Right renal pelvis (tissue), 4 donors: ENCODE measurements at places on chromosomes 5 and 9.
A peak's percentile ranks its signal among the peaks of the same experiment; 100 is the strongest.

GRCh38 chr5:170722316-170722715 is 61.2 kb upstream of the GABRP start:
- DNase-seq, result no peak

- DNase-seq, result no peak
Measured at GRCh38 chr5:73952872-73953271, 326.9 kb downstream of the ARHGEF28 start.

GRCh38 chr5:160263326-160263855 is 34.1 kb downstream of the FABP6 start:
- no peak for DNase-seq

GRCh38 chr5:128962211-128962610 is 3.1 kb upstream of the SLC27A6 start:
- DNase-seq, result no peak

GRCh38 chr5:53087621-53088121 is 21.9 kb downstream of the MOCS2 start:
- DNase-seq, result no peak

GRCh38 chr5:5043346-5043745 is 96.8 kb upstream of the ADAMTS16 start:
- DNase-seq, result no peak

GRCh38 chr5:27318701-27319100 is 280.3 kb upstream of the CDH9 start:
- no peak for DNase-seq

GRCh38 chr5:123805300-123805699 is 293.3 kb downstream of the CSNK1G3 start:
- no peak for DNase-seq

GRCh38 chr9:25570802-25571201 is 107.4 kb downstream of the TUSC1 start:
- DNase-seq, result no peak

- no peak for DNase-seq
Measured at GRCh38 chr5:37015795-37016666, 139.5 kb downstream of the NIPBL start.

GRCh38 chr5:154214371-154215106 is 24.0 kb downstream of the GALNT10 start:
- DNase-seq, result no peak

DNA sequence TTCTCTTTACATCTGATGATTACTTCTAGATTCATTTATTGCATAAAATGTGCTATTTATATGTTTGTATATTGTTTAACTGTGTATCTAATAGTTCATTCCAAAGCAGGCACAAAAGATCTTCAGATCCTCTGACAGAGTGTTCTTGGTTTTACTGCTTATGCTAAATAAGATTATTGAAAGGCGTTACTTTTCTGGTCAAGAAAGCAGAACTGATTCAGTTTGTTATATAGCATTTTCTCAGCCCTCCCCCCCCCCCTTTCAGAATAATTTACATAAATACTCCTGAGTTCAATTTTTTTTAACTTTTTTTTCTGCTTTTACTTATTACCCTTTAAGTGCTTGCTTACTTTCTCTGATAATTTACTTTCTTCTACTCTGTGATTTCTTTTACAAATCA is 15.4 kb downstream of the CDC42SE2 start:
- DNase-seq, result no peak

DNA sequence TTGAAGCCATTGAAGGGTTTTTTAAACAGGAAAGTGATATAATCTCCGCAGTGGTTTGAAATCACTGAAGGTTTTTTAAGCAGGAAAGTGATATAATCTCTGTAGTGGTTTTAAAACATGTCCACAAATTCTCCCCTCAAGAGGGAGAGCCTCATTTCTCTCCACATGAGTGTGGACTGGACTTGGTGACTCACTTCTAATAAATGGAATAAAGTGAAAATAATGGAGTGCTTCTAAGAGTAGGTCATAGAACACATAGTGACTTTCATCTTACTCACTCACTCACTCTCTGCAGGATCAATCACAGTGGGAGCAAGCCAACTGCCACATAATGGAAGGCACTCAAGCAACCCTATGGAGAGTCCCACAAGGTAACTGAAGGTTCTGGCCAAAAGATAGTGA is 12.0 kb downstream of the CTNNAL1 start:
- DNase-seq, result no peak

GRCh38 chr9:4805191-4805918 is 12.6 kb downstream of the RCL1 start:
- DNase-seq, result no peak

DNA sequence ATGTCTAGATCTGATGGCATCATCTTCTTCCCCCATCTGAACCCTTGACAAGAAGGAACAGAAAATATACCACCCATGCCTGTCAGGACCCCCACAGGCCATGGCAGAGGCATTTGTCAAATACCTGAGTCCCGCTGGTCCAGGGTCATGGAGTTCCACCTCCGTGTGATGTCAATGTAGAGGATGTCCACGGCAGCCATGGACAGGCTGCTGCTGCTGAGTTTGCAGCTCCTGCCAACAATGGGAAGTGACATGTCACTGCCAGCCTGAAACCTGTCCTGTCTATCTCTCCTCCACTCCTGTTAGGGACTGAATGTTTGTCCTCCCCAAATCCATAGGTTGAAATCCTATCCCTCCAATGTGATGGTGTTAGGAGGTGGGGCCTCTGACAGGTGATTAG is 208.8 kb downstream of the DAB2IP start:
- DNase-seq, result no peak

GRCh38 chr5:147737921-147738320 is 44.6 kb downstream of the JAKMIP2 start:
- DNase-seq, result no peak

- DNase-seq, result no peak
Measured at GRCh38 chr9:93033531-93033930, 25.0 kb upstream of the SUSD3 start.

DNA sequence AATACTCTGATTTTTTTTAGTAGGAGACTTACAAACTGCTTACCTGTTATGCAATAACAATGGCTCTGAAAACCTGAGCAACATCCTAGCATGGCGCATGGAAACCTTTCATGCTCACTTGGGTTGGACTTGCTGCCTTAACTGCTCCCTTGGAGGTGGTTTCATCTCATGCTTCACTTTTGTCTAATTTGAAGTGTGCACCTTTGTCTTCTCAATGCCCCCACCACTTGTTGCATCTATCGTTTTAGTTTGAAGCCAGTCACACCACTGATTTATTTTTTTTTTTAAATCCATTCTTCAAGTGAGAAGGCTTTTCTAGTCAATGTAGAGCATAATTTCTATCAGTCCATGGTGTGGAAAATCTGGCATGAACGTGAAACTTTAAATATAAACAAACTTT is 63.2 kb downstream of the CFAP90 start:
- DNase-seq, result no peak

DNA sequence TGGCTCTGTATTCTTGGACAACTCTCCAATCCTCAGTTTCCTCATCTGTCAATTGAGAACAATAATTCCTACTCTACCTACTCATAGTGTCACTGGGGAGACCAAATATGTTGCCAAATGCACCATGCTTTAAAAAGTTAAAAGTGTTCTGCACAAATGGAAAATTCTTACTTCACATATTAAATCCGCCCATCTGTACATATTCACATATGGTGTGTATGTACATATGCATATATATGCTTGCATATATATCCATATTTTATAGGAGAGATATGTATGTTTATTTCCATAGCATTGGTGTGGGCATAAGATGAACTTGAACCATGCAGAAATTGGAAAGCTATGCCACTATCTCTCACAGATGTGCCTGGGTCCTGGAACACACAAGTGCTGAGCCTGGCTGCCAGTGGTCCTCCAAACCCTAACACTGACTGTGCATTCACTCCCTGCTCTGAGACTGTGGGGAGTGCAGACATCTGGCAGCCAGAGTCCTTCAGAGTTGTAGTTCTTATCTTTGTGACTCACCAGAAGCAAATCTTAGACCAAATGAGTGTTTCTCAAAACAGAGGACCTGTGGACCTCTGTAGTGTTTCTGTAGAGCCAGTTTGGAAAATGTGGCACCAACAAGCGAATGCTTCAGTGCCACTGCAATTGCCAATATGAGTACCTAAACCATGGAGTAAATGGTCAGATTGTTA is 168.7 kb downstream of the GRIA1 start:
- DNase-seq, result no peak

GRCh38 chr5:54942064-54942778 is 43.2 kb downstream of the ESM1 start:
- DNase-seq, result no peak

DNA sequence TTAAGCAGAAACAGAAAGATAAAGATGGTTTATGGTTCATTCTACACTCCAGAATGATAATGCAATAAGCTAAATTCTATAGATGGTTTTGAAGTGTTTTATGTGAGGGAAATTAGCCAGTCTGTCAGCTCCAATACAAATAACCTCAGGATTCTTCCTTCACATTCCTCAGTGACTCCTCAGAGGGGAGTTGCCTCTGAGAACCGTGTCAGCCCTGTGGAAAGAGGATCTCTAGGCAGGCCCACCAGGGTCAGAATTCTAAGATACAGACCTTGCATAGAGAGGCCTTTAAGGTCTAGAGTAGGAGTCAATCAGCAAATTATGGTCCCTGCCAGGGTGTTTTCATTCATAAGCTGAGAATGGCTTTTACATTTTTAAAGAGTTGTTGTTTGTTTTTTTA is 26.6 kb downstream of the RUSC2 start:
- no peak for DNase-seq

- no peak for DNase-seq
Measured at GRCh38 chr5:145915970-145916638, 20.3 kb upstream of the SH3RF2 start.

- no peak for DNase-seq
Measured at GRCh38 chr5:122774519-122774860, 390 bp upstream of the SNX2 start.

GRCh38 chr5:96125231-96125891 is 163.7 kb upstream of the ELL2 start:
- DNase-seq, result no peak

DNA sequence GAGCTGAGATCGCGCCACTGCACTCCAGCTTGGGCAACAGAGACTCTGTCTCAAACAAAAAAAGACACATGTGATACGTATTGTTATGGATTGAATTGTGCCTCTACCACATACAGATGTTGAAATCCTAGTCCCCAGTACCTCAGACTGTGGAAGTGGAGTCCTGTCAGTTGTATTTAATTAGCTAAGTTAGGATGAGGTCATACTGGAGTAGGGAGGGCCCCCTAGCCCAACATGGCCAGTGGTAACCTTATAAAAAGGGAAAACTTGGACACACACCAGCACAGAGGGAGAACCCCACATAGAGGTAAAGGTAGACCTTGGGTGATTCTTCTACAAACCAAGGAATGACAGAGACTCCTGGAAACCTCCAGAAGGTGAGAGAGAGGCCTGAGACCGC is 119.8 kb downstream of the GADD45G start:
- DNase-seq, result no peak

DNA sequence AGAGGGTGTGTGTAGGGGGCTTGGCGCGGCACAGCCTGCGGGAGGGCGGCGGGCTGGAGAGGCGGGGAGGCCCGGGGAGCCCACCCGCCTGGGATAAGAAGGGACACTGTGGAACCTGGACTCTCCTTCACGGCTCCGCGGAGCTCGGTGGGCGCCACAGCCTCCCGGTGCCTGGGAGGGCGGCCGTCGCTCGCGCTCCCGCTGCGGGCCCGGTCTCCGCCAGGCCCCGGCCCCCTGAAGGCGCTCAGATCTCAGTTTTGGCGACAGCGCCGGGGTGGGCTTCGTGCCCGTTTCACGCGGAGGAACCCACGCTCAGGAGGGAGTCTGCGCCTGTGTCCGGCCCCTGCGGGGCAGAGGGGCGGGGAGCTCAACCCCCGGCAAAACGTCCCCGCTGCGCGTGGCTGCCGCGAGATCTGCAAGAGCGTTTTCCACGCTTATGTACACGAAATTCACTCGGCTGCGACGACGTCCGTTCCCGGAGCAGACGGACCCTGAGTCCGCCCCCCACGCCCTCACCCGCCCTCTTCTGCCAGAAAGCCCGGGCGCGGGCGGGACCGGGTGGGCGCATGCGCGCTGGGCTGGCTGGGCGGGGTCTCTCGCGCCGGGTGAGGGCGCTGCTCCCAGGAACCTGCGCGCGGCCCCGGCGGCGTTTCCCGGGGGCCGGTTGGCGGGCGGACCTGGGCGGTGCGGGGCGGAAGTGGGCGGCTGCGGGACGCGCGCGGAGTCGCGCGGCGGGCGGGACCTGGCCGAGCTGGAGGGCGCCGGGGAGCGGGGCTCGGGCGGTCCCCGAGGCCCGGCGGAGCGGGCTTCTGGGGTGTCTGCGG is at the start of gene NELFB:
Gene NELFB, plus strand, starts transcription at position 704 of the 824 bp plus-strand sequence.
- peak; percentile 85 for DNase-seq
